ENCODE measurements at places on chromosomes 1 and 21.

DNA sequence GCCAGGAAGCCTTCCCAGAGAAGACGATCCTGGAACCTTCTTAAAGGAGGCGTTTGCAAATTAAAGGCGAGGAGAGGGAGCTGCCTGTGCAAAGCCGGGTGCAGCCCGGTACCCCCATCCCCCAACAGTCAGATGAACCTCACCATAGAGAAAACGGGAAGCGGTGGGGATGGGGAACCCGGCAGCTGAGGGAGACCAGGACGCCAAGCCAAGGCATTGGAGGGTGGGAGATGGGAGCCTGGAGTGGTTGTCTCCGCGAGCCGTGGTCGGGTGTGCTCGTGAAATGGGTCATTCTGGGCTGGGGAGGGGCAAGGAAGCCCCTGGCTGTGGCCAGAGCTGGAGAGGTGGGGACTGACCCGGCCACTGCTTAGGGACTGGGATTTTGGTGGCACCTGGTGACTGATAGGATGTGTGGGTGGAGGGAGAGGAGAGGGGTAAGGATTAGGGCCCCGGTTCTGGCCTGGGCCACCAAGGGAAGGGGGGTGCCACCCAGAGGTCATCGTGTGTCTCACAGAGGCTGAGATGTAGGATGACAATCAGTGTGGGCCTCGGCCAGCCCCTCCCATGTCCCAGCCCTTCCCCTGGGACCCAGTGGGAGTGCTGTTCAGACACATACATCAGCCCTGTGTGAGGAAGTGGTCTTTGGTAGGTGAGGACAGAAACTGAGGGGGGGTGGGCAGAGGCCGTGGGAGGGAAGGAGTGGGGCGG is 676 bp upstream of the PADI2 start:
- DNase-seq: no peak

- no peak for DNase-seq
Observed at GRCh38 chr21:45010096-45010495, 64.3 kb upstream of the ADARB1 start.

DNA sequence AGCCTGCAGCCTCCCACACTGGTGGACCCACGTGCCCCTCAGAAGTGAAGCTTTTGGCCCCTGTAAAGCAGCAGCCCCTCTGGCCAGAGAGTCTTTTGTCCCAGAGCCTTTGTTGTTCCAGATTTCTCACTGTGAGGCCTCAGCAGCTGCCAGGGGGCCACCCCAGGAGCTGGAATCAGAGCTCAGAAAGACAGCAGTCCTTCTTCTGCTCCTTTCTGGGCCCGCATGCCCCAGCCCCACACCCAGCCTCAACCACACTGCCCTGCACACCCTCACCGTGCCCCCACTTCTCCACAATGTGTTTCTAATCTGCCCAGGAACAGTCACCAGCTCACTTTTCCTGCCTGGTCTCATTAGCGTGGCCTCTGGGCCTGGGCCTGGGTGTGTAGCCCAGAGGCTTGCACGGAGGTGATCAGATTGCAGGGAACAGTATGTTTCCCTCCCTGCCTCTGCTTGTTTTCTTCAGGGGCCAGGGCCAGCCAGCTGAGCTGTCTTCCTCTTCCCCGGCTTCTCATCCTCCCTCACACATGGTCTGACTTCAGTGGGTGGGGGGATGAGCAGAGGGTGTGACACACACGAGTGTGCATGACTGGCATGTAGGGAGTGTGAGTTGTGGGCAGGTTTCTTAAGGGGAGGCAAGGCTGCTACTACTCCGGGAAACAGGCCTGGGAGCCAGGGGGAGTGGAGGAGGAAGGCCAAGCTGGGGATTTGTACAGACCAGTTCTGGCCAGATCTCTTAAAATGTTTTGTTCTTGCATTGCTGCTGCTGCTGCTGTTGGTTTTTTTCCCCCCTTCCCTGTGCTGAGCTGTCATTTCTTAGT is 82.5 kb upstream of the ZNF648 start:
- peak; percentile 45 for DNase-seq

- DNase-seq: no peak
Observed at GRCh38 chr1:63946866-63947491, 173.2 kb downstream of the ROR1 start.

DNA sequence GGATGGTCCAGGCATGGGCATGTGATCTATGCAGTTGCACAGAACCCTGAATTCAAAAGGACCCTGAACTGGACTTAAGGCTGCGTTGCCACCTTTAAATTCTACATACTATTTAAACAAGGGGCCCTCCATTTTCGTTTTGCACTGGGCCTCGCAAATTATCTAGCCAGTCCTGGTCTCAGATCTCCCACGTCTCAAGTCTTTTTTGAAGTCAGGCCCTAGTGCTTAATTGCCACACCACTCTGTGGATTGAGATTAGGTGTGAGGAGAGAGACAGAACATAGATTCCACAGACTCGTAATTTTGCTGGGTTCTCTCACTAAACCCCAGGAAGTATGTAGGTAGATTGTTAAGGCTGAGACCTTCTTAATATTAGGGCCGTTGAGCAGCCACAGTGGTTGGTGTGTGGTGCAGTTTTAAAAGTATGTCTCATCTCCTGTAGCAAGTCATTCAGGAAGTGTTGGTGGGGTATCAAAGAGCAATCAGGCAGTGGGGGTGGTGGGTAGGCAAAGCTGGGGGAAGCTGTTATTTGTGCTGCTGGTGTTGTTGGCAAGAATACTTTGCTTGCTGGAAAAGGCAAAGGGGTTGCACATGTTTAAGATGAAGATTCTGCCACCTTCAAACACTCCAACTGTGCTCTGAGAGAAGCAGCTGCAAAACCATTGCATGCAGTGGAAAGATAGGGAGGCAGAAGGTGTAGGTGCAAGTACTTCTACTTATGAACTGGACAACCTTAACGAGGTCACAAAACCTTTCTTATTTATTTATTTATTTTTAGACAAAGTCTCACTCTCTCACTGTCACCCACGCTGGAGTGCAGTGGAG is 11.2 kb downstream of the CD84 start:
- peak; percentile 55 for DNase-seq

DNA sequence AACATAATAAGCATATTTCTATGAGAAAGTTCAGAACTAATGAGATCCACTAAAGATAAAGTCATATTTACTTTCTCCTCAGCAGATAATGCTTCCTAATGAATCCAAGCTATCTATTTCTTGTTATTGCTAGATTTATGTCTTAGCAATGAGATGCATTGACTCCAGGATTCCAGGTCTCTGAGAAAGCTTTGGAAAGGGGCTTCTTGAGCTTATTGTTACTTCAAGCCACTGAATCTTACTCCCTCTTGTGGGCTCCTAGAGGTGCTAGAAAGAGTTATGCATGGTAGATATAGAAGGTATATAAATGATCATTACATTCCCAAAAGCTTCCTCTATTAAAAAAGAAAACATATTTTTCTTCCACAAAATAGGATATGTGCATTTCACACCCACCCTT is 246.4 kb upstream of the ADAMTS5 start:
- DNase-seq: no peak

DNA sequence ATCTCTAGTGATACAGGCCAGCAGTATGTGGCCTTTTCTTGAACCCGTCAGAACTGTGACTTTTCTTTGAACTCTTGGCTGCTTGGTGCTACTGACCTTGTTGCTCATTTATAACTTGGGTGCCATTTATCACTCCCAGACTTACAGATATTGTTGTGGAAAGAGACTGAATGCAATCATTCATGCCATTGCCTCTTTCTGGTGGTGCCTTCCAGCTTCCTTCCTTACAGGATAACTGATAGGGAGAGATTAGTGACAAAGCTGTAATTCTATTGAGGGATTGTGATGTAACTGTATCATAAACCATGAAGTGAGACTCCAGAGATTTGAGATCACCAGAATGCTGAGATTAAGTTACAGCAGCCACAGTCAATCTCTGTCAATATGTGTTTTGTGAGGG is 256.5 kb downstream of the USP25 start:
- DNase-seq: no peak

DNA sequence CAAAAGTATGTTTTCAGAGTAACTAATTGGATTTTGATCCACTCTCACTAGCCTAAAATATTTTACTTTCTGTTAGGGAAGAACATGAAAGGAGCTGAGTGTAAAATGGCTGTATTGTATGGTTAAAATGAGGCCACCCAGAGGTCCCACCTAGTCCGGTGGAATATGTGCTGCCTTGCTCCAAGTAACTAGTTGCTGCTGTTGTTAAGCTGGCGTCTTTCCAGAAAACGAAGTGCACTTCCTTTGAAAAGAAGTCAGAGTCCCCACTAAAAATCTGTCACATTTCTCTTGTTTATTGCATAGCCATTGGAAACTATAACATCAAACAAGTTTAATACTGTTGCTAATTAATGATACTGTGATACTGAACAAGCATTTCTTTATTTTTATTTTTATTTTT is 3.2 kb downstream of the SLC25A33 start:
- DNase-seq: peak; percentile 55

GRCh38 chr1:19465123-19465522 is 20.2 kb downstream of the CAPZB start:
- no peak for DNase-seq

DNA sequence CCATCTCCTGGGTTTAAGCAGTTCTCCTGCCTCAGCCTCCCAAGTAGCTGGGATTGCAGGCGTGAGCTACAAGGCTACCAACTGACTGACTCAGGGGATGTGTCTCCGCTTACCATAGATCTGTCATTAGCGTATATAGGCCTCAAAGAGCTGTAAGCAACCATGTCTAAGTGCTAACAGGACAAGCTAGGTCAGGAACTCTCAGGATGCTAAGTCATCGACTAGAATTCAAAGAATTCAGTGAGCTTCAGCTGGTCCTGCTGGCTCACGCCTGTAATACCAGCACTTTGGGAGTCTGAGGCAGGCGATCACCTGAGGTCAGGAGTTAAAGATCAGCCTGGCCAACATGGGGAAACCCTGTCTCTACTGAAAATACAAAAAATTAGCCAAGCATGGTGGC is 29.5 kb downstream of the CAPN2 start:
- no peak for DNase-seq

- DNase-seq: peak; percentile 44
Observed at GRCh38 chr1:84077476-84078107, 66.5 kb upstream of the PRKACB start.

DNA sequence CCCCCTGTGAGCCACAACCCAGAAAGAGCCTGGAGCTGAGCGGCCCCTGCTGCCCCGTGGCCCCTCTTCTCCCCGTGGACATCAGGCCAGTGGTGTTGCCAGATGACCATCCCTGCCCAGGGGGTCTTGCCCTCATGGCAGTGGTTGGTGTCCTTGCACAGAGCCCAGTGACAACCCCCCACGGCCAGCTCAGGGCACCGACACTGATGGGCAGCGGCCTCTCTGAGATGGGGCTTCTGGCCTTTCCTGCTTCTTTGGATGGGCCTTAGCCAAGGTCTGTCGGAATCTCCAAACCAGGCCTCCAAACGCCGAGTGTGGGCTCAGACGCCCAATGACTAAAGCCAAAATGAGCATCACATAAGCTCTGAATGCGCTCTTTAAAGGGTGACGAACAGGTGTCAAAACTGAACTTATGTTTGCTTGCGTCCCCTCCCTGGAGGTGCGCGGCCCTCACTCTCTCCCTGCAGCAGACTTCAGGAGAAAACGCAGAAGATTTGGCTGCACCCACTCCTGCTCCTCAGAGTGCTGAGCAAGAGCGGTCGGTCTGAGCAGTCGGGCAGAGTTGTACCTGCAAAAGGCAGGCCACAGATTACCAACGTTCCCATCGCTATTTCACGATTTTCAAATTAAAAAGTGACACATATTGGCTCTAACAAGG is 41.9 kb downstream of the UBE2G2 start:
- no peak for DNase-seq

DNA sequence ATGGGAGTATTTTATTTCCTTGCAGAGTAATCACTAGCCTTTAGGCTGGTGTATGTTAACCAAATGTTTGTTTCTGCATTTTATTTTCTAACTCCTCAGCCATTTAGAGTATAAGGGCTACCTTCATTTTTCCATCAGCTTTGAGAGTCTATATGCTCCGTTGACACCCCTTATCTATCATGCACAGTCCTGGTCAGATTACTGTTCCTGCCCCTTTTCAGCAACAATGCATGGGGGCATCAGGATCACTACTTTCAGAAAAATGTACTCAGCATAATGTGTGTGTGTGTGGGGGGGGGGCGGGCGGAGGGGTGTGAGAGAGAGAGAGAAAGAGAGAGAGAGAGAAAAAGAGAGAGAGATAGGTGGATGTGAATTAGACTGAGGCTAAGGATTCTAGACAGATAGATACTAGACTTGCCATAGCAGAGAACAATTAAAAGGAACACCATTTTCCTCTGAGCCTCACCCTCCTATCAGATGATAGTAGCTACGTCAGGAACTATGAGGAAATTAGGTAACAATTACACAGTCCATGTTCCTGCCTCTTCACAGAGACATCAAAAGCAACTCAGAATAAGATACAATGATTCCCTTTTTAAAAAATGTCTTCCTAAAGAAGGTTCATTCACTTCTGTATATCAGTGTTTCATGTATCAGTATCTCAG is 40.8 kb downstream of the FCER1A start:
- no peak for DNase-seq

- no peak for DNase-seq
Observed at GRCh38 chr1:48940962-48941732, 164.5 kb upstream of the BEND5 start.

- DNase-seq: no peak
Observed at GRCh38 chr1:194466706-194467105, 1280.3 kb upstream of the B3GALT2 start.

DNA sequence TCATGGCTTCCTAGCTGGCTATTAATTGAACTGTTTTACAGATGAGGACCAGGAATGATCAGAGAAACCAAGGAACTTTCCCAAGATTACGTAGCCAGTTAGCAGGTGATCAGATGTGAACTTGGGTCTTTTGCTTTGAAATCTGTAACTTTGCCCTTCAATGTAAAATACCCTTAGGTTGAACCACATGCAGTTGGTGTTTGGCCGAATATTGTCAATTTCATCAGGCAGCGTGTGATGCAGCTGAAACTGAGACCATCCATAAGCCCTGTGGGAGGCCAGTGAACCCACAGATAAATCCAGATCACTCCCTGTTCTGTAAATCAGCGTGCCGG is 150.8 kb downstream of the ETS2 start:
- peak; percentile 72 for DNase-seq

- DNase-seq: peak; percentile 48
Observed at GRCh38 chr1:234709473-234710228, 99.7 kb upstream of the IRF2BP2 start.

DNA sequence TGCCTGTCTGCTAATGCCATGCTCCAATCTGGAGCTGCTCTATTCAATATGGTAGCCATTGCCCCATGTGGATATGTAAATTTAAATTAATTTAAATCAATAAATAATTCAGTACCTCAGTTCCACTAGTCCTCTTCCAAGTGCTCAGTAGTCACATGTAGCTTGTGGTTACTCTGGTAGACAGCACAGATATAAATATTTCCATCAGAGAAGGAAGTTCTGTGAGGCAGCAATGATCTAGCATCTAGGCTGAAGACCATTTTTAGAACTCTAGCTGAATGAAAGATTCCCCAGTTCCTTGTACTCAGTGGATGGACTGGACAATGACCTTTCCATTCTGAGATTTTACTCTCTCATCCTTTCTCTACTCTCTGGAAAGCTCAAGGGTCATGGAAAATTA is 25.8 kb upstream of the CAPZB start:
- no peak for DNase-seq

Data from small intestine (tissue), 16 donors.